ENCODE measurements at places on chromosomes 4 and X.

DNA sequence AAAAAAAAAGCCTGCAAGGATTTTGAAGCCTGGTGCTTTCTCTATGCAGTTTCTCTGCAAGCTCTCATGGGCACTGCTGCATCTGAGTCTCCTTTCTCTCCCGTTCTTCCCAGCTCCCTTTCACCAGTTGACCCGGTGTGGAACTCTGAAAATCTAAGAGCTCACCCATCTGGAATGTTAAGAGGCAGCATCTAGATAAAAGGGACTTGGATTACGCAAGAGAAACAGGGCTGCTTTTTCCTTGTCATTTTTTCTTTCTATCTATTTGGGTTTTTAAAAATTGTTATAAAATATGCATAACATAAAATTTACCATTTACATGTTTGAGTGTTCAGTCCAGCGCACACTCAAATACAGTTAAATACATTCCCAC lies 95.2 kb upstream of the RPS6KA3 start:
- DNase-seq, result peak; percentile 68

DNA sequence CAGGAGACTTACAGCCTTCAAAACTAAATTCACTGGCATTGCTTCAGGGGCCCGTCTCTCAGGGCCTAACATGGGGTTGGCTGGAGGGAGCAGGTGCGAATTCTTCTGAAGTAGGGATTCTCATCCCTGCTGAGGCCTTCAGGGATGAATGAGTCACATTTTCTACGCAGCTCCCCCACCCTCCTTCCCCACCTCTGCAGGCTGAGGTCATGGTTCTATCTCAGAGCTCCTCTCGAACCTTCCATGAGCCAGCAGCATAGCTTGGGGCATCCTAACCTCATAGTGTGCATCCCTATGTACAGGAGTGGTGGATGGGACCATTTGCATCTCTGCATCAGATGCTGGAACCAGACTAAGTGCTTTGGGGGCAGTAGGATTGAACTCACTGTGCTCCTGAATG lies 309.2 kb downstream of the EVC2 start:
- no peak for DNase-seq

DNA sequence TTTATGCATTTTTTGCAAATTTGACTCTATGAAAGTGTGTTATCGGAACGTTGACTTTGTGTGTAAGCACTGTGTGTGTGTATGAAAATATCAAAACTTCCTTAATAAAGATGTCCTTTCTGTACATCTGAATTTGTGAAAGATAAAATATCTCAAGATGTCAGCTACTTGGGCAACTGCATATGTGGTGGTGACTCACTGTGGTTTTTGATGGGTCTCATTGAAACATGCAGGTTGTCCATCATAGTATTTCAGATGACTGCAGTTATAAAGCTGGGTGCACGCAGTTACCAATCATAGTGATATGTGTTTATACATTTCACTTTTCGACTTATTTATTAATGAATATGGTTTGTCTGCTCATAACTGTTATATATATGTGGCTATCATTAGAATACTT lies 19.7 kb upstream of the BBS12 start:
- DNase-seq, result peak; percentile 61

DNA sequence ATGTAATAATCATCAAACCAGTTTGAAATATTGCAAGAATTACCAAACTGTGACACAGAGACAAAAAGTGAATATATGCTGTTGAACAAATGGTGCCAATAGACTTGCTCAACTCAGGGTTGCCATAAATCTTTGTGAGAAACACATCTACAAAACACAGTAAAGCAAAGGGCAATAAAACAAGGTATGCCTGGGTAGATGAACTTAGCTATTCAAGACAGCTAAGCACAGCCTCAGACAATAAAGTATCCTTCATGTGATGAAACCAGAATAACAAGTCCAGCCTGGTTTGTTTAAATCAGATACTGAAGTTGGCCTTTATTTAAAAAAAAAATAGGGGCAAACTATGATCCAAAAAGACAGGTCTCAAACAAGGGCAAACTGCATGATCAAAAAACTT lies 19.2 kb downstream of the LAMTOR3 start:
- DNase-seq, result no peak

Measured in fibroblast of upper back skin (primary cell).